ENCODE measurements at places on chromosomes 1 and 21.

GRCh38 chr1:33583567-33583966 is 111.1 kb downstream of the ZSCAN20 start:
- no peak for DNase-seq

DNA sequence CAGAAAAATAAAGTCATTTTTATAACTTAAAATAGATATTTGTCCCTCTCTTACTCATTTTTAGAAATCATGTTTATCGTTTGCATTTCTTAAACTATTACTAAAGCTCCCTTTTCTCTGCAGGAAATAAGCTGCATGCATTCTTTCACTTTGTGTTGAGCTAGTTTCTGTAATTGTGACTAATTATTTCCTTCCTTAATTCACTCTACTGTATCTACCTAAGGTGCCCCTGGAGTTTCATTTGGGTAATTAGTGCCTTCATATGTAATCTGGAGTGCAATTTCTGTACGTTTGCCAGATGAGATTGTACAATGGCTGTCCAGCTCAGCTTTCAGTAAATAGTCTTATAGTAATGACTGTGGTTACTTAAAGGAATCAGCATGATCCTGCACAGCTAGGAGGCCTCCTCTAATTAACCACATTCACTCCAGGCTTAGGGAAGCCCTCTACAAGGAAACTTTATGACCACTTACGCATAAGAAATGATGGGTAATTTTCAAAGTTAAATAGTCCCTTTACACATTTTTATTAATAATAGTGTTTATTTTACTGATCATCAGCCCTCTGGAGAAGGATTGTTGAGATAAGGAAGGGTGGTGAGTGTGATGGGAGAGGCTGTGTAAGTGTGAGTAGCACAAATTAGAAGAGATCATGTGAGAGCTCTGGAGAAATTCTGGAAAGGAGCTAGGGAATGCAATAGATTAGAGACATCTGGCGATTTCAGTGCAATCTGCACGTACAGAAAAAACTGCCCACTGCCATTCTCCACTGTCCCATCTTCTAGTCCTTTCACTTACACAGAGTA is 86.8 kb downstream of the LRRC8C start:
- DNase-seq, result no peak

GRCh38 chr1:53076165-53076564 is 14.2 kb downstream of the PODN start:
- DNase-seq, result no peak

DNA sequence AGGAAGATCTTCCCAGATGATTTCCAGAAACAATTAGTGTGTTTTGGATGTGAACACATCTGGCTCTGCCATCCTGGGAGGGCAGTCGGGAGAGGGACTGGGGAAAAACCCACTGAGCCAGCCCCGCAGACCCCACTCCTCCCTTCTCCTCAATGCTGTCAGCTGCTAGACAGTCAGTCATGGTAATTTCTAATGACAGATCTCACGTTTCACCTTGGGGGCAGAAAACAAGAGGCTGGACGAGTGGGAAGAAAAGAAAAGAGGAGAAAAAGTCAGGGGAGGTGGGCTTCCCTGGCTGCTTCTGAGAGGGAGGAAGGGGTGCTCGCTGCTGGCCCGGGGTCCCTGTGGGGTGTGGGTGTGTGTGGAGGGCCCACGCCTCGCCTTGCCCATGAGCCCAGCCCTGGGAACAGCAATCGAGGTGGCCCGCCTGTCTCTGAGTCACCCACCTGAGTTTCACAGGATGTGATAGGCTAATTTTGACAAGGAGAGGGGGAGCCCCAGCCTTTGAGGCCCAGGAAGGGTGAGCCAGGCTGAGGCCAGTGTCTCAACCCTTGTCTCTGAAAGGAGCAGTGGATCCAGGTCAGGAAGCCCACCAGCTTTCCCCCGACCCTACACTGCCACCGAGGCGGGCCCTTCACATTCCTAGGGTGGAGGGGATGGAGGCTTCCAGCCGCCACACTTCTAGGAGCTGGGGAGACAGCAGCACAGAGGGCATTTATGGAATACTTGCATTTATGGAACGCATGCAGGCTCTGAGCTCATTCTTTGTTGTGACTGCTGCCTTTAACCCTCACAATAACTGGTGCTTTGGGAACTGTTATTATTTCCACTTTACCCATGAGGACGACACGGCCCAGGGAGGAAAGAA is 49.1 kb upstream of the IFNLR1 start:
- DNase-seq, result no peak

All from stimulated activated CD4-positive, alpha-beta T cell treated with anti-CD3 and anti-CD28 coated beads, Interleukin-1b, Interleukin-23, amount 100 ng/mL, for 1 hour (primary cell).